Naive thymus-derived CD8-positive, alpha-beta T cell (primary cell): ENCODE measurements at places on chromosomes 12 and 14. TPM values are rescaled to one million over a fixed set of nuclear protein-coding genes. Genes with fewer than 3 reads are reported as not detected.

Gene DIO2
- total RNA-seq = not detected

Gene AMIGO2
- 28.3 TPM for total RNA-seq

DNA sequence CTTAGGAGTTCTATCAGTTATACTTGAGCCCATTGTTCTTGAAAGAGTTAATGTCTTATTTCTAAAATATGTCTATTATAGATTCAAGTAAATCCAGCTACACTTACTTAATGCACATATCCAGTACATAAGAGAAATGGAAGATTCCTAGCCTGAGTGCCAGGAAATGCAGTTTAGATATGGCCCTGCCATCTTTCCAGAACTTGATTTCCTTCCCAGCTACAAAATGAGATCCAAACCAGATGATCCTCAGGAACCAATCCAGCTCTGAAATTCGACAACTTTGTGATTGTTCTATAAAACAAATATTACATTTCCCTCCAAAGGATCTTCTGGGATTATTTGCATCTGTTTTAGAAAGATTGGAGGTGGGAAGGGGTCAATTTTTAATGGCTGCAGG, 317.3 kb upstream of the GARIN6 start:
- no peaks in the 10 kb centered on the region for H3K36me3 ChIP-seq
- H3K4me3 ChIP-seq = no peak overlapping the region
- DNase-seq = no peak
- no peaks in the 10 kb centered on the region for H3K27me3 ChIP-seq
- H3K4me1 ChIP-seq = no peaks in the 10 kb centered on the region

- peak overlapping the region; percentile 17 for H3K27ac ChIP-seq
- peak overlapping the region; percentile 83 for H3K4me3 ChIP-seq
- peaks cover 6% of the 10 kb centered on the region for H3K27me3 ChIP-seq
Measured at GRCh38 chr14:103625356-103626095, 3.5 kb upstream of the KLC1 start.

DNA sequence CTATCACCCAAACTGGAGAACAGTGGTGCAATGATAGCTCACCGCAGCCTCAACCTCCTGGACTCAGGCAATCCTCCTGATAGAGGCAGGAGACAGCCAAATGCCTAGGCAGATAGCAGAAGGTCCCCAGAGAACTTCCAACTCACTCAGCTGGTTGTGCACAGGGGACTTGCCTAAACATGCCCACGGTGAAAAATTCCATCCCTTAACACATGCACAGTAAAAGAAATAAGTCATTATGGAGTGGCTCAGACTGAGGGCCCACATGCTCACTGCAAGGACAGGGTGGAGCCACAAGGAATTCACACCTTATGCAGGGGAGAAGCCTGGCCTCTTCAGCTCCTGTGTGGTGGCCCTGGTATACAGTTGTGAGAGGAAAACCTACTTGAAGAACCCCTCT, 525.8 kb upstream of the ATP2B1 start:
- H3K4me3 ChIP-seq = no peak overlapping the region
- no peak overlapping the region for H3K27ac ChIP-seq
- H3K36me3 ChIP-seq = no peaks in the 10 kb centered on the region
- H3K4me1 ChIP-seq = peaks cover 2% of the 10 kb centered on the region

GRCh38 chr12:23855813-23856212, 93.7 kb downstream of the SOX5 start:
- no peak overlapping the region for H3K4me3 ChIP-seq
- no peaks in the 10 kb centered on the region for H3K4me1 ChIP-seq
- no peak for DNase-seq
